Caco-2 (cell line): ENCODE measurements at places on chromosomes 11 and 22. TPM values are rescaled to one million over a fixed set of nuclear protein-coding genes. Genes with fewer than 3 reads are reported as not detected.
A peak's percentile ranks its signal among the peaks of the same experiment; 100 is the strongest.

DNA sequence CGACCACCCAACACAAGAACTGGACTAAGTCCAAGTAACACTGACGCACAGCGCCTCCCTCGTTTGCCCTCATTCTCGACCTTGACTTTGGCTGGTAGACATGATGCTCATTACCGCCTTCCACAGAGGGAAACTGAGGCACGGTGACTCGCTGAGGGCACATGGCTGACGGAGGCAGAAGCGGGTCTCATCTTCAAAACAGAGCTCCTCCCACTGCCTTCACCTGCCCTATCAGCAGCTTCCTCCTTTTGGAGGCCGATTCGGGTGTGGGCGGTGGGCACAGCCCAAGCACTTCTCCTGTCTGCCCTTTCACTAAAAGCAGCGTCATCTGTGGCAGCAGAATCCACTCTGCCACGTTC lies 2.0 kb upstream of the KMT5B start:
- DNase-seq: no peak

DNA sequence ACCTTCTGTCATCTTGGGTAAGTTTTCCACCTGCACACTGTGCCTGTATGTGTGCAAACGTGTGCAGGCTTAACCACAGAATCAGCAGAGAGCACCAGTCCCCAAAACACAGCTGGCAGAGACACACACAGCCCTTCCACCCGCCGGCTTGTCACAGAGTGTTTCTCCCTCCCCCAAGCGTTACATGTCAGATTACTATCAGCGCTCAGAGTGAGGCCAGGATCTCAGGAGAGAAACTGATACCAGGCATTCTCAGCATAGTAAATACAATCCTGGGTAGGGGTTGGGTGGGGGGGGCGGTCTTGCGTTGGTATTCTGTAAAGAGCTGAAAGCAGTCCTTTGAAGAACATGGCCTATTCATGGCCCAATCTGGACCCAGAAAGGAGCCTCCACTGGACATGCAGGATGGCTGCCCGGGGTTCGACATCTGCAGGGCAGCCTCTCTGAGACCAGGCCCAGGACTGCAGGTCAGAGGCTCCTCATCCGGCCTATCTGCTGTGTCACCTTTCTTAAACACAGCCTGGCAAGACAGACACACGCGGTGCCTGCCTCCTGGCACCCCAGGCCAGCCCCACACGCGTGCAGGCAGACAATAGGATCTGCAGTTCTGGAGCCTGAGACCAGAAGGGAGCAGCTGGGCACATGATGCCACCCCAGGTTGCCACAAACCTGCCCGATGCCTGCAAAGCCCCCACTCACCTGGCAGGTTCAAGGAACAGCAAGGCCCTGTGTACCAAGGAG lies 1.7 kb downstream of the OSBPL5 start:
- no peak for DNase-seq

DNA sequence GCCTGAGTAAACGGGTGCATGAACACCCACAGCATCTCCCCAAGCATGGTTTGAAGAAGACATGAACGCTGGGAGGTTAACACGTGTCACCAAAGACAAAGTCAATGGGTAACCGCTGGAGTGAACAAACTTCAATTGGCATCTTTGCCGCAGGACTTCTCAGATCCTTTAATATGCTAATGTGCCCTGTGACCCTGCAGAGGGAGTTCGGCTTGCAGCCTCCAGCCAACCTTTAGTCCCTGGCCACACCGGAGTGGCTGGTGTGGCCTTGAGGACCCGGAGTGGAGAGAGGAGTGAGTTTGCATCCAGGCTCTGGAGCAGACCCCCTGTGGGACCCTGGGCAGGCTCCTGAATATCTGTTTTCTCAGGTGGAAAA lies 57.0 kb downstream of the FLRT1 start:
- no peak for DNase-seq

GRCh38 chr11:62593434-62594044 lies 2.2 kb upstream of the TUT1 start:
- DNase-seq: peak; percentile 84

DNA sequence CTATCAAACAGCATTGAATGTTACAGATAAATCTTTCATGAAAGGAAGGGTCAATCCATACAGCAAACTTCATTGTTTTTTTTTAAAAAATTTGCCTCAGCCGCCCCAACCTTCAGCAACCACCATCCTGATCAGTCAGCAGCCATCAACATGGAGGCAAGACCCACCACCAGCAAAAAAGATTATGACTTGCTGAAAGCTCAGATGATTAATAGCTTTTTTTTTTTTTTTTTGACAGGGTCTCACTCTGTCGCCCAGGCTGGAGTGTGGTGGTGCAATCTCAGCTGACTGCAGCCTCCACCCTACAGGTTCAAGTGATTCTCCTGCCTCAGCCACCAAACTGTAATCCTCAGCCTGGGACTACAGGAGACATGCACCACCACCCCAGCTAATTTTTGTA lies 18.0 kb upstream of the CD3E start:
- no peak for DNase-seq

DNA sequence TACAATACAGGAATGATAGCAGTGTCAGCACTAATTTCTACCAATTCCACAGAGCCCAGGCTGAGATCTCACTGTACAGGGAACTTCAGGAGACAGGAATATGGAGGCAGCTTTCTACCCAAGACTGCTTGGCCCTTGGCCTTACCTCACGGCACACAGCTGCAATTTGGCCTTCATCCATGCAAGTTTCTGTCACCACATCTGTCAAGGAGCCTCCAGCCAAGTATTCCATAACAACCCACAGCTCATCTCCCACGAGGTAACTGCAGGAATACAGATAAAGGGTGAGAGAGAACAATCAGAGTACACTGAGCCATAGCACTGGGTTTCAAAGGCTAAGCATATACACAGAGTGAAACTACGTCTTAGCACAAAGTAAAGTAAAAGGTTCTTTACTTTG lies 39.0 kb upstream of the GDPD4 start:
- DNase-seq: no peak

GRCh38 chr11:76512851-76513653 lies 68.2 kb downstream of the EMSY start:
- no peak for DNase-seq

DNA sequence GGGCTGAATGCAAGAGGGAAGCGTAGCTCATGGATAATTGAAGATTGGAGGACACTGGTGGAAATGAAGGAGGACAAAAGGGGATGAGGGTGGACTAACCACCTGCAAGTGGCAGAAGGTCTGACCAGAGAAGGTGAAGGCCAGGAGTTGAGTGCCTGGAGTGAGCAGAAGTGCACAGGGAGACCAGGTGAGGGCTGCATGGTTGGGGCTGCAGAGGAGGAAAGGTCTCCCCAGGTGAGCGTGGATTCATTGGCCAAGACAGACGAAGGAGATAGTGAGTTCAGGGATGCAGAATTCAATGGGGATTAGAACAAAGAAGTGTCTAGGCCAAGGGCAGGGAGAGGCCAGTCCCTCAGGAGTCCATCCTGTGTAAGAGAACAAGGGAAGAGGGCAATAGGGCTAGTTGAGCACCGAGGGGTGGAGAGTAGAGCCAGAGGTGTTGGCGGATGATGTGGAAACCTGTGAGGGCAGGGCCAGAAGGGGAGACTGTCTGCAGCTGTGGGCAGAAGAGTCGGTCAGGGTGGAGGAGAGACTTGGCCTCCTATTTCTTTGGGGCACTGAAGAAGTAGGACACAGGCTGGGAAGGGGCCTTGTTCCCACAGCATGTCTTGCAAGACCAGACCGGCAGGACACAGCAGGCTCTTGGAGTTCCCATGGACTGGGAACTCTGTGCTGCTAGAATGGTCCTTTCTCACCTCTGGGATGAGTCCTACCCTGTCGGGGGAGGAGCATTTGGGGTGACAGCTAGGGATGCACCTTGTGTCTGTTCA lies 6.7 kb downstream of the TRIM29 start:
- peak; percentile 35 for DNase-seq

- no peak for DNase-seq
These were observed 52.7 kb upstream of the HTATIP2 start for GRCh38 chr11:20310596-20311394.

GRCh38 chr11:7307836-7308235 lies 56.1 kb downstream of the SYT9 start:
- no peak for DNase-seq

The HNRNPUL2 gene
- 60.0 and 62.9 TPM in 2 replicates for total RNA-seq

The KCNJ11 gene
- total RNA-seq: 2.3 and 3.4 TPM in 2 replicates

The MRE11 gene
- 64.8 and 80.0 TPM in 2 replicates for total RNA-seq
